ENCODE measurements at places on chromosomes 11 and 22.
A peak's percentile ranks its signal among the peaks of the same experiment; 100 is the strongest.

- no peak for DNase-seq
Observed at GRCh38 chr11:45324459-45324858, 38.3 kb upstream of the SYT13 start.

DNA sequence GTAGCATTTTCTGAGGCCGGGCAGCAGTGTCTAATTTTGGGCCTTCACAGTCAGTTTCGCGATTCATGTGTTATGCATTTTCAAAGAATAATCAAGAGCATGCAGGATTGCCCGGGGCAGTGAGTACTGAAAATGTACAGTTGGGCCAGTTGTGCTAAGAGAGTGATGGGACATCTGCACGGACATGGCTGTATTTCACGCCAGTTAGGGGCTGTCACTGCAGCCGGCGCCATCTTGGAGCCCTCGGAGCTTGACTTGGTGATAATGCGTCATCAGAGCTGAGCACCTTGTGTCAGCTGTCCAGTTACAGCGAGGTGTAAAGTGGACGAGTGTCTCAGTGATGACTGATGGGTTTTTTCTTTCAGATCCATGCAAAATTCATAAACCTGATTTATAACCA, 188.9 kb downstream of the TBC1D22A start:
- DNase-seq = no peak

- DNase-seq = peak; percentile 65
Observed at GRCh38 chr11:46380340-46381047, 975 bp upstream of the MDK start.

- no peak for DNase-seq
Observed at GRCh38 chr11:1277936-1278512, 31.4 kb downstream of the TOLLIP start.

- no peak for DNase-seq
Observed at GRCh38 chr11:65584723-65585171, 8.9 kb downstream of the EHBP1L1 start.

DNA sequence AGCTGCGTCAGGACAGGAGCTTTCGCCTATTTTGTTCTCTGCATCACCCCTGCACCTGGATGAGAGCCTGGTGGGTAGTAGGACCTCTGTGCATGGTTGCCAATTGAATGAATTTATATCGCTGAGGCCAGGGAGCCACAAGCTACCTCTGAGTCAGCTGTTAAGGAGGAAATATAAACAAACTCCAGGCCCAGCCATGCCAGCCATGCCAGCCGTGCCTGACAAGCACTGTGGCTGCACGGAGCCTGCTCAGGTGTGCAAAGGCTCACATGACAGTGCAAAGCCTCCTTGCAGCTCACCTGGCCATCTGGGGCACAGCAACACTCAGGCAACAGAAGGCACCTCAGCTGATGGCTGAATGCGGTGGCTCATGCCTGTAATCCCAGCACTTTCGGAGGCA, 33.7 kb upstream of the LINC01488 start:
- DNase-seq = no peak

GRCh38 chr11:58637371-58637770, 14.9 kb downstream of the CNTF start:
- no peak for DNase-seq

GRCh38 chr11:134257101-134257500, 3.7 kb downstream of the ACAD8 start:
- DNase-seq = no peak

- no peak for DNase-seq
Observed at GRCh38 chr11:12290477-12290922, 86.9 kb upstream of the PARVA start.

GRCh38 chr22:38436629-38437395, 18.2 kb downstream of the KCNJ4 start:
- no peak for DNase-seq

DNA sequence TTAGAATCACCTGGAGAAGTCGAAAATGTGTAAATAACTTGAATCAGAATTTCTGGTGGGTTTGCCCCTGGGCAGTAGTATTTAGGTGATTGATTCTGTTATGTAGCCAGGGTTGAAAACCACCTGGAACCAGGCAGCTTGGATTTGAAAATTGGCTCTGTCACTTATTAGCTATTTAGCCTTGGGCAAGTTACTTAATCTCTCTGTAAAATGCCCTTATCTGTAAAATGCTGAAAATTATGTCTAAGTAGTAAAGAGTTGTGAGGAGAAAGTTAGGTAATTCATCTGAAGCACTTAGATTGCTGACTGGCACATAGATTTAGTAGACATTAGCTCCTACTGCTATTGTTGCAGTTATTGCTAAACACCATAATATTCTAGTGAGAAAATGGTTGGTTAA, 49.3 kb downstream of the PPME1 start:
- no peak for DNase-seq

DNA sequence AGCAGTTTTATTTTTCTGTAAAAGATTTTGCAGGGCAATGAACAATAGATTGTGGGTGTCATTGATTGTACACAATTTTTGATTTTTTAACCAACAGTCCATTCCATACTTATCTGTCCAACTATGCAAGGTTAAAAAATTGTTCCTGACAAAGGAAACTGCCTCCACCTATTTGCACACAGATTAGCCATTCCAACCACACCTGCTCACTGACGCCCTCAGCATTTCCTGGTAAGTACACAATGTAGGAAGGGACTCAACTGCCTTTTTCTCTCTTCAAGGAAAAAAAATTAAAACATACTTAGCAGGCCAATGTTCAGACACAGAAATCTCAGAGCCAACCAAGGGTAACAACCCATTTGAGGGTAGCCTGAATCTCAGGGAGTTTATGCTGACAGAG, 4.3 kb upstream of the FUT4 start:
- DNase-seq = no peak

DNA sequence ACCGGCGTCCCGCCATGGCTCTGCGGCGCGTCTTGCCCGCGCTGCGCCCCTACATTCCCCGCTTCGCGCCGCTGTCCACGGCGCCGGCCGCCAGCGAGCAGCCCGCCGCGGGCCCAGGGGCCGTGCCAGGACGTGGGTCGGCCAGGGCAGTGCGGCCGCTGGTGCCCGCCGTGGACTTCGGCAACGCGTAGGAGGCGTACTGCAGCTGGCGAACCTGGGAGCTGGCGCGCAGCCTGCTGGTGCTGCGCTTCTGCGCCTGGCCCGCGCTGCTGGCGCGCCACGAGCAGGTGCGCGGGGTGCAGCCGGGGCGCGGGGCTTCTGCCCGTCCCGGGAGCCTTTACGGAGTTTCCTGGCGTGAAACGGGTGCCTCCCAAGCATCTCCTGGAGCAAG, 20.1 kb downstream of the DGCR6L start:
- no peak for DNase-seq

DNA sequence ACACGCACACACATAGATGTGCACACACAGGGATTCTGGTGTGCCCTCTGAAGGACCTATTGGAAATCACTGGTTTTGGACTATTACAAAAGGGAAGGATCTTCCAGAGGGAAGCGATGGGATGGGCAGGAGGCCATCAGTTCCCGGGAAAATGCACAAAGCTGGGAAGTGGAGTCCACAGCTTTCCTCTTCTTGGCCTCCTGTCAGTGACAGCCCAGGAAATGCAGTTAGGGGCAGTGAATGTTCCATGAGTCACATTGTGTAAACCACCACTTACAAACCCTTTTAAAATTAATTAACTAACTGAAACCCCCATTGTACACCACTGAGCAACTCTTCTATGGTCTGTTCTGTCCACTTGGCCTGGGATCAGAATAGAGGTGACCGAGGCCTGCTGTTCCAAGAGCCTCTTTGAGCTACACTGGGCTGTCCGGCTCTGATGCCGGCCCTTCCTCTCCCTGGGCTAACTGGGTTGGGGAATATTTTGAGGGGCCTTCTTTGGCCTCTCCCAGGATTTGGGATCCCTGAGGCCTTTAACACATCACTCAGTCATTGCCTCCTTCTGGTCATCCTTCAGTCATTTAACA, 137.7 kb downstream of the FEZ1 start:
- no peak for DNase-seq

DNA sequence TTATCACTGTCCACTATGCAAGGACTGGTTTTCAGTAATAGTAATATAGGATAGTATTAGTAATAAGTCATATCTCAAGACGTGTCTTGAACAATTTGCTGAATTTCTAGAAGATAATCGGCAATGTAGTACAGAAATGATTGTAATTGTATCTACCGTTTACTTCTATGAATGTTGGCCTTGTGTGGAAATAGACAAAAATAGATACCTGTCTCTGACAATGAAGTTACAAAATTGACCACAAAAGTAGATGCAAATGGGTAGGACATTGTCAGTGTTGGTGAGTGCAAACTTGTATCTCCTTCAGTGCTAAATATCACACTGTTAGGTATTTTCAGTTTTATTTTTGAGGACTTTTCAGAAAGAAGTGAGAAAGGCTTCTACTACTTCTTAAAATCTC, 43.1 kb downstream of the SVIP start:
- DNase-seq = no peak

- no peak for DNase-seq
Observed at GRCh38 chr22:19120829-19121630, 1.2 kb downstream of the DGCR2 start.

GRCh38 chr22:42444077-42444904, 12.1 kb upstream of the NFAM1 start:
- peak; percentile 80 for DNase-seq

GRCh38 chr11:2742611-2743426, 43.0 kb upstream of the KCNQ1OT1 start:
- no peak for DNase-seq

DNA sequence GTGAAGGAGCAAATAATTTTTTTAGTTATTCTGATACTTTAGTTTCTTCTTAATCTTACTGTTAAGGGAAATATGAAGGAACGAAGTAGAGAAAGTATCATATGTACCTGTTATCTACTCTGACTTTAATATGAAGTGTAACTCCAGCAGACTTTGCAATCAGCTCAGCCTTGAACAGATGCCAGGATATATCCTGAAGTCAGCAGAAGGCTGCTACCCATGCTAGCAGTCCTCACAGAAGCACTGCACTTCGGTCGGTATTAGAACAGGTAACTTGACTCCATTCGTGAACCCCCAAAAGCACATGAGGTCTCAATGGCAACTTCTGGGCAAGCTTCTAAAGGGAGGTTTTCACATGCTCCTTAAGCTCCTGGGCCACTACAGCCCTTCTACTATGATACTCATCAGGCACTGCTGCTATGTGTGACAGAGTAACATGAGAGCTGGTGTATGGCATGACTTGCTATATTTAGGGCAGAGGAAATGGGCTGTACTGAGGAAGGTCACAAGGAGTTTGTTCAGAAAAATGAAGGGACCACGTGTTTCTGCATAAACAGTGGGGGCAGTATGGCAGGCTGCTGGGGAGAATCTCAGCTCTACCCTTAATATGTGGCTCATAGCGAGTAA, 344.1 kb downstream of the SOX6 start:
- no peak for DNase-seq

DNA sequence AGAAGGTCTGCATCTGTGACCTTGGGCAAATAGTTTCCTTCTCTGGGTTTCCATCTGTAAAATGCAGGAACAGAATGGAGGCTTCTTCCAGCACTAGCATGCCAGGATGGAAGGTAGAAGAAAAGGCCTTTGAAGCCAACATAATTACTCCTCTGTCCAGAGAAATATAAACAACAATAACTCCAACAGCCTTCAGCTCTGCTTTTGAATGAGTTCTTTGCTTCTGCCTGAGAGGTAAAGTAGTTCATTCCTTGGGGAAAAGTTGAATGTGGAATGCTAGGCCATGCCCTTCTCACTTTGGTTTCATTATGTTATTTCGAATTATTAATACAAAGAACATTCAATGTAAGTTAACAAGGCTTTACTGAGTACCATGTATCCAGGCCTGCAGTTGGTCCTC, 61.2 kb upstream of the BLID start:
- DNase-seq = no peak

- no peak for DNase-seq
Observed at GRCh38 chr11:13897646-13898276, 64.8 kb upstream of the SPON1 start.

- DNase-seq = no peak
Observed at GRCh38 chr11:66593650-66594049, 665 bp downstream of the CCS start.

DNA sequence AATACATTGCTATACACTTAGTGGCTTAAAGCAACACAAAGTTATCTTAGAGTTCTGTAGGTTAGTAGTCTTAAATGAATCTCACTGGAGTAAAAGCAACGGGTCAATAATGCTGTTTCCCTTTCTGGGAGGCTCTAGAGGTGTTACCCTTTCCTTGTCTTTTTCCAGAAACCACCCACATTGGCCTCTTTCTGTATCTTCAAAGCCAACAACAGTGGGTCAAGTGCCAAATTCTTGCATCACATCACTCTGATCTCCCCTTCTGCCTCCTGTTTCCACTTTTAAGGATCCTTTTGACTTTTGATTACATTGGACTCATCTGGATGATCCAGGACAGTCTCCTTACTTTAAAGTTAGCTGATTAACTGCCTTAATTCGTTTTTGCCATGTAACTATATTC, 93.6 kb downstream of the DDX10 start:
- DNase-seq = no peak

DNA sequence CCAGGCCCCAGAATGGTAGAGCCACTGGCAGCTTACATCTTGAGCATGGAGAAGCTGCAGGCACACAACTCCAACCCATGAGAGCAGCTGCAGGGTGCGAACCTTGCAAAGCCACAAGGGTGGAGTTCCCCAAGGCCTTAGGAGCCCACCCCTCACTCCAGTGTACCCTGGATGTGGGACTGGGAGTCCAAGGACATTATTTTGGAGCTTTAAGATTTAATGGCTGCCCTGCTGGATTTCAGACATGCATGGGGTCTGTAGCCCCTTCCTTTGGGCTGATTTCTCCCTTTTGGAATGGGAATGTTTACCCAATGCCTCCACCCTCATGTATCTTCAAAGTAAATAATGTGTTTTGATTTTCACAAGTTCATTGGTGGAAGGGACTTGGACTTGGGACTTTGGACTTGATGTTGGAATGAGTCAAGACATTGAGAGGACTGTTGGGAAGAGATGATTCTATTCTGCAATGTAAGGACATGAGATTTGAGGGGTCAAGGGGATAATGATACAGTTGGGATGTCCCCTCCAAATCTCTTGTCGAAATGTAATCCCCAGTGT, 1.1 kb upstream of the KRTAP5-7 start:
- DNase-seq = no peak

GRCh38 chr11:7501251-7501650, 12.5 kb upstream of the PPFIBP2 start:
- no peak for DNase-seq

GRCh38 chr22:49934891-49935557, 16.6 kb downstream of the CRELD2 start:
- peak; percentile 96 for DNase-seq

DNA sequence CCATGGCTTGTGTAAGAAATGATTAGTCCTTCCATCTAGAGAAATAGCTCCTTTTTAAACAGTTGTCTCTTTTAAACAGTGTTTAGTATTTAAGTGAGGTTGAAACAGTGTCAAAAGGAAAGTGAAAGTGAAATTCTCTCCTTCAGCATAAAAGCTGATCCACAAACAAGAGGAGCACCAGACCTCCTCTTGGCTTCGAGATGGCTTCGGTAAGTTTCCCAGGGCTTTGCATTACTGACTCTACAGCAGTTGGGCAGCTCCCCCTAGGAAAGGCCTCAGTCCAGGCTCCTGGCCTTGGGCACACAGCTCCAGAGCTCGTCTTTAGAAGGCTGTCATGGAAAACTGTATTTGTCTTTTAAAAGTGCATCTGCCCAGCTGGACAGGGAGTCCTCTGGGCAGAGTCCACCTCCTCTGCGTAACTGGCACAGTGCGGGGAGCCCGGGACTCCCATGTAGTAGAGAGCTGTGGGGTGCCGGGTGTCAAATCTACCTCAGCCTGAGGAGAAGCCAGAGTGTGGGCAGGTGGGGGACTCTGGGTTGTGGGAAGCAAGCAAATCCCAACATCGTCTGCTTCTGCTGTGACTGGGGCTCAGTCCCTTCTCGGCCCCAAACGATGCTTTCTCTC, at the start of gene PLAAT4:
PLAAT4 (plus strand) TSS at position 140 of the 624 bp plus-strand sequence; CDS start at position 201, 61 bp downstream.
- DNase-seq = peak; percentile 48

- DNase-seq = no peak
Observed at GRCh38 chr11:12581923-12582322, 92.3 kb upstream of the TEAD1 start.

Data from CD4-positive, alpha-beta T cell treated with Interleukin-6 for 4 hours (primary cell).